ENCODE measurements at places on chromosomes 6 and 20.

- no peak for DNase-seq
Measured at GRCh38 chr20:41167481-41168253, 30.3 kb downstream of the PLCG1 start.

DNA sequence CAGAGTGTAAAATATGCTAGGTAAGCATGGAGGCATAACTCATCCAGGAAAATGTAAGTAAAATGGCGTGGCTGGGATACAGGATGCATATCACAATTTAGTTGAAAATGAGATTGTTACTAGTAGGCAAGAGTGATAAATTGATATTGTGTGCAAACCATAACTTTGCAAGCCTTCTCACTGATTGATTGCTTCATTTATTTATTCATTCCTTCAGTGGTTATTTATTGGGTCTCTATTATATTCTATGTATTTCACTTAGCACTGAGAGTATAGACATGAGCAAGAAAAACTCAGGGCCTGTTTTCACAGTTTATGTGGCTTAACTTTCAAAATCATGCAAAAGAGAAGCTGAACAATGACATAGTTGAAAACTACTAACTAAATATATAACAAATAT is 241.0 kb upstream of the EYS start:
- no peak for DNase-seq

GRCh38 chr20:46361381-46361780 is 45.0 kb downstream of the ELMO2 start:
- DNase-seq = no peak

DNA sequence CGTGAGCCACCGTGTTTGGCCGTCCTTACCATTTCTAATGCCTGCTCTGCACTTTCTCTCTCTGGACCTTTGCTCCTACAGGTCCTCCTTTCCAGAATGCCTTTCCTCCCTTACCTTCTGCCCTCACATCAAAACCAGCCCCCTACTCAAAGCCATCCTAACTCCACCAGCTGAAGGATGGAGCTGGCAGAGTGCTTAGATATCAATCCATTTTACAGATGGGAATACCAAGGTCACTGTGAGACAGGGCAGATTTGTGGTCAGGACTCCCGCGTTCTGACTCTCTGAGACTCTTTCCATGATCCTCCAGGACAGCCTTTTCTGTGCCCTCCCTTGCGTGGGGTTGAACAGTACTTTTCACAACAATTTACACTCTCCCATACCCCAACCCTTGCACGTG is 41.7 kb upstream of the SCRT2 start:
- no peak for DNase-seq

DNA sequence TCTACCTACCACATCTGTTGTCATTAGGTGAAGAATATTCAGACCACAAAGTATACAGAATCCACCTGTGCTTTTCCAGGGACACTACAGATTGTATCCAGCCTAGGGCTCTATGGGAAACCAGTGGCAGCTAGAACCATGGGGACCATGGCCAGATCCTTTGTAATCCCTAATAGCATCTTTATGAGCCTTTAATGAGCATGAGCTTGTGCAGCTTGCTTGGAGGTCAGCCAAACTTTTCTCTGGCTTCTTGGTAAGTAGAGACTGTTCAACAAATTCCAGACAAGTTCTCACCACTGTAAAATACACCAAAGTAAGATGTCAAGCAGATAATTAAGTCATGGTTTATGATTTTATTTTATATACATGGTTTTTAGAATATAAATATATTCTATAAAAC is 301.6 kb upstream of the ADGRB3 start:
- DNase-seq = no peak

GRCh38 chr6:93592417-93592816 is 173.1 kb upstream of the EPHA7 start:
- no peak for DNase-seq

GRCh38 chr6:158867381-158868121 is 48.4 kb upstream of the EZR start:
- DNase-seq = no peak

- no peak for DNase-seq
Measured at GRCh38 chr6:55445648-55446204, 118.5 kb downstream of the GFRAL start.

DNA sequence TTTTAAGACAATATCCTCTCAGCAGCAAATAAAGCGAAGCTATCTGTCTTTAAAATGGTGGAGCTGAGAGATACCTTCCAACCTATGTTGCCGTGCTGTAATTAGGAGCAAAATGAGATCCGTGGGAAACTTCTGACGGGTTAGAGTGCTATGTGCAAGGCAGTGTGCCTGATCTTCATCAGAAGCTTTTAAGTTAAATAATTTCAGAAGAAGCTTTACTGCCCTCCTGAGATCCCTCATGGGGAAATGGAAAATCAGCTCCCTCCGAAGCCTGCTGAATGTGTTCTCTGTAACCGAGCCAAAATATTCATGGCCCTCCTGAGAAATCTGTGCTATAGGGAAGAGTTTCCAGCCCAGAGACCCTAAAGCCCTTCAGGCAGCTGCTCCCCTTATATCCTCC is 43.7 kb upstream of the TBC1D7 start:
- no peak for DNase-seq

GRCh38 chr6:32689531-32690501 is 23.4 kb upstream of the HLA-DQB1 start:
- no peak for DNase-seq

GRCh38 chr6:35370124-35370741 is 27.9 kb downstream of the PPARD start:
- DNase-seq = peak; percentile 89

DNA sequence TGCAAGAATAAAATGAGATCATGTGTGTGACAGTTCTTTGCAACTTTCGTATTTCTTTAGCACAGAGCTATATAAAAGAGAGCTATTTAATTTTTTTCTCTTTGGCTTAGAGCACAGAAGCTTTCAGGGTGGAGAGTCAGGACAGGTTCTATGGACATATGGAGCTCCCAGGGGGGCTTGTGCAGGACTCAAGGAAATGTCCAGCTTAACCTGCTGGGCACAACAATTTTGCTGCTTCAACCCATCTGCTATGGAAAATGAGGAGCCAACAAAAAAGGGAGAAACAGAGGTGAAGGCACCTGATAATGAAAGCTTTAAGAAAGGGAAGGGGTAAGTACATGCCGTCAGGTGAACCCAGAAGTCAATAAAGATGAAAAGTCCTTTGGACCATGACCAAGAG is 5.1 kb upstream of the SNAP25 start:
- DNase-seq = no peak

GRCh38 chr6:140441256-140441655 is 1066.8 kb upstream of the CITED2 start:
- DNase-seq = no peak

DNA sequence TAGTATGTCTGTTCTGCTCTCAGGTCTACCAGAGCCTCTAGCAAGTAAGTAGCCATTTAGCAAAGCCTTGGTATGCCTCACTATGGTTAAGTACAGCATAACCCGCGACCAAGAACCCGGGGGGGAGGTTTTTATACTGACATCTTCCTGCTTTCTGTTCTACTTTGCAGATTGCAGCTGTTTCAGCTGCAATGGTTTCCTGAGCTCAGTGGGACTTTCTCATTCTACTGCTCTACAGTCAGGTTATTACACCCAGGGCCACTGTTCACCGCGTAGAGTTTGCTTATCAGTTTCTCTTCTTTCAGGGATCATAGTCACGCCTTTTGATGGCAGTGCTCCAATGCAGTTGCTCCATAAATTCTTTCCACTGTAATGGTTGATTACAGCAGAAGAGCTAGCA is 631.3 kb downstream of the TFAP2A start:
- DNase-seq = no peak

GRCh38 chr6:158686311-158686710 is 36.5 kb downstream of the SYTL3 start:
- peak; percentile 53 for DNase-seq

GRCh38 chr6:8852332-8852731 is 417.0 kb upstream of the SLC35B3 start:
- DNase-seq = no peak

- no peak for DNase-seq
Measured at GRCh38 chr20:42792052-42792451, 397.7 kb downstream of the PTPRT start.

DNA sequence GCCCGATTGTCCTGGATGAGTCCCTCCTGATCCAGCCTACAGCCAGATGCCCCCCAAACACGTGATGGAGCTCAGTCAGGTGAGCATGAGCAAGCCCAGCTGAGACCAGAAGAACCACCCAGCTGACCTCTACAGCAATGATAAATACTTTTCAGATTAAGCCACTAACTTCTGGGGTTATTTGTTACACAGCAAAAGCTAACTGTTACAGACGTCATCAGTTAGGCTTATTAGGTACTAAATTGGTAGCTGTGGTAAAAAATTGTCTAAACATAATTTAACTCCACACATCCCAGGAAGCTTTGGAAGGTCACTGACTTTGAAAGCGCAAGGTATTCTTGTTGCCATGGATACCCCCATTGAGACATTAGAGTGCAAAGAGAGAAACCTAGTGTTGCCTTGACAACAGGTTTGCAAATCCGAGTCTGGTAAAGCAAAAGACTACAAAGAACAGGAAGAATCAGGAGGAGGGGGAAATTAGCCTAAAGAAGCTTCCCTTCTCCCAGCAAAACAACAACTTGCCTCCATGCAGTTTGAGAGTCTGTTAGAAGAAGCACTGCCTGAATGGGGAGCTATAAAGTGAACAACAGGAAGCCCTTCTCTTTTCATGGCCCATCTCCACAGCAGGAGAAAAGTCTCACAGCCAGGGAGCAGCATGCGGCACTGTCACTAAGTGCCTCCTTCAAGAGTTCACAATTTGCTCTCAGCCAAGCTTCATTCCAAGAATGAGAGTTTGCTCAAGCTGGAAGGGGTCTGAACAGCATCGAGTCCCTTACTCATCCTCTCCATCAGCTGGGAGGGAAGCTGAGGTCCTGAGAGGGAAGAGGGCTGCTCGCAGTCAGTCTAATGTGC is 41.7 kb upstream of the ZNF831 start:
- DNase-seq = peak; percentile 26

DNA sequence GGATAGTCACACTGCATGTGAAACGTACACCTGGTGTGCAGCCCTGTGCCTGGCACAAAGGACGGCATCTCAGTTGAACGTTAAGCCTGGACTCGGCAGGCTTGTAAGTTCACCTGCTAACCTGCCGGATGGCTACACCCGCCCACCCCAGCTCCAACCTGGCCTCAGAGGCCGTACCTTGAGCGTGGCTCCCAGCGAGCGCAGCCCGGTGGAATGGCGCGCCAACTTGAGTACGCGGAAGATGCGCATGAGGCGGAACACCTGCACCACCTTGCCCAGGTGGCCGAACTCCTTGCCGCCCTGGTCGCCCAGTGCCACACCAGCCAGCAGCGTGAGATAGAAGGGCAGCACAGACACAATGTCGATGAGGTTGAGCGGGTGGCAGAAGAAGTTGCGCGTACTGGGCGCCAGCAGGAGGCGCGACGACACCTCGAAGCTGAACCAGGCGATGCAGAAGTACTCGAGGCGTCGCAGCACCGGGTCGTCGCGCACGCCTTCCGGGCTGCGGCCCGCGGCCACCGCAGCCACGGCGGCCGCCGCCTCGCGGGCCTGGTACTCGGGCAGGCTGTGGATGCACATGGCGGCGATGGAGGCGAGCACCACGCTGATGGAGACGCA is 3.3 kb downstream of the KCNS1 start:
- DNase-seq = no peak

DNA sequence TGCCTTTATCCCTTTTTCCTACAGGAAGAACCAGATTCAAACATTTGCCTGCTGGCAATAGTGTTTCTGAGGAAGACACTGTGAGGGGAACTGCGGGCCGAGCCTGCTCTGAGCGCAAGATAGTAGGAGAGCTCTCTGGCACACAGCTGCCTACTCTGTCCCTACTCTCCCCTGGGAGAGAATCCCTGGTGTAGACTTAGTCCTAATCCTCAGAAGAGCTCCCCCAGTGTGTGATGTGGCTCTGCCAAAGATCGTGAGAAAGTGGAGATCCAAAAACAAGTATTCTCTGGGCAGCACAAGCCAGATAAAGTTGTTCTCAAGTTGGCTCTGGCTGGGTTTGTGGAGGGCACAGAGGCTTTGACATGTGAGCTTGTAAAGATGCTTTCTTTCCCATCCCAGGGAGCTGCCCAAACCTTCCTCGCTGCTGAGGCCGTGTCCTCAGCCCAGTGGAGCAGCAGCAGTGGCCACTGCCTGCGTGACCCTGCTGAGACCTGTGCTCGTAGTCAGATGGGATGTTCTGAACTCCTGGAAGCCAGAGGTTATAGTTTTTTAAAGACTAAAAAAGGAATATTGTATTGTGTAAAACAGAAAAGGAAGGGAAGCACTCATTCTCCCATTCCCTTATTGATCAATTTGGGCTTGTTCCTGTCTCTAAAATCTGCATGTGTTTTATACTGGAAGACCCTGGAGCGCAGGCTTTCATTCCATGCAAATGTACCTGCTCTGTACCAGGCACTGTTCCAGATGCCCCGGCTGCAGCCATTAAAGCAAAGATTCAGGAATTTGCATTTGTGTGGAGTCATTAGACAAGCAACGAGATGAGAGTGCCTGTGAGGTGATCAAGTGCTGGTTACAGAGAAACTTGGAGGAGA is 30.7 kb downstream of the PNLDC1 start:
- DNase-seq = no peak

DNA sequence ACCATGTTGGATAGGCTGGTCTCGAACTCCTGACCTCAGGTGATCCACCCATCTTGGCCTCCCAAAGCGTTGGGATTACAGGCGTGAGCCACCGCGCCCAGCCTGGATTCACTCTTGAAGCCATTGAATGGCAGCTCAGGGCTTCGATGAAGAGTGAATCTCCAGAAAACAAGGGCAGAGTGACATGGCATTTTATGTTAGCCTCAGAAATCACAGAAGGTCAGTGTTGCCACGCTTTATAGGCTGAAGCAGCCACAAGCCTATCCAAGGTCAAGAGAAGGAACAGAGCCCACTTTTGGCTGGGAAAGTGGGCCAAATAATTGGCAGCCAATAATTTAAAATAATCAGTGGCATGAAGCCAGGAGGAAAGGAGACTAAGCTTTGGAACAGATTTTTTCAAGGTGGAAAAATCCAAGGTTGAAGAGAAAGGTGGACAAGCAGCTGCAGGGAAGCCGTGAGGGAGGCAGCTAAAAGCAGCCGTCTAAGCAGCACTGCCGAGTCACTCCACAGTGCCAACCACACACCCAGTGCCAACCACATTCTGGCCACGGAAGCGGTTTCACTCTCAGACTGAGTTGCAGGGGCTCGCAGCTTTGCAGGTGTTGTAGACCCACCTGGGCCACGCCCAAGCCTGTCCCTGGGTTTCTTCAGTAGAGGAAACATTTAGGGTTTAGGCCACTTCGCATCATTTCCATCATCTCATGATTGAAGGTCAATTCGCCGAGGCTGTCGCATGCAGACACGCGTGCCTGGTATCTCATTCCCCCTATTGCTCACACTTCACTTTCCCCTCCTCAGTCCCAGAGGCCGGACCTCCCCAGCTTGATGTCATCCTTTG is 17.4 kb upstream of the AVP start:
- no peak for DNase-seq

- no peak for DNase-seq
Measured at GRCh38 chr6:83341765-83342164, 89.1 kb downstream of the ME1 start.

GRCh38 chr6:142183351-142183750 is 36.3 kb downstream of the VTA1 start:
- no peak for DNase-seq

DNA sequence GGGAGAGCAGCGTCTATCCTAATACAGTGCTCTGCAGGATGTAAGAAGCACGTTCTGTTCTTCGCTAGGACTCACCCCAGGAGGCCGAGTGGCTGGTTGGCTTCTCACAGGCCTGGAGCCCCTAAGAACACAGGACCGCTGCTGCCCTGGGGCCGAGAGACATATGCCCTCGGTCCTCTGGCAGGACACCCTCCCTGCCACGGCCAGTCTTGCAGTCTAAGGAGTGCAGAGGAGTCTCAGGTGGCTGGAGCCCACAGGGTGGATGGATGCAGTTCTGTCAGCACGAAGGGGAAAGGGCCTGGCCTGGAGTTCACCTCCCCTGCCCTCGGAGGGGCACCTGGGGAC is 96.5 kb downstream of the SMOC2 start:
- DNase-seq = no peak

- DNase-seq = peak; percentile 28
Measured at GRCh38 chr20:48260129-48260756, 475.0 kb upstream of the SULF2 start.
